SK-N-SH (cell line): ENCODE measurements at places on chromosomes 1 and 21.

DNA sequence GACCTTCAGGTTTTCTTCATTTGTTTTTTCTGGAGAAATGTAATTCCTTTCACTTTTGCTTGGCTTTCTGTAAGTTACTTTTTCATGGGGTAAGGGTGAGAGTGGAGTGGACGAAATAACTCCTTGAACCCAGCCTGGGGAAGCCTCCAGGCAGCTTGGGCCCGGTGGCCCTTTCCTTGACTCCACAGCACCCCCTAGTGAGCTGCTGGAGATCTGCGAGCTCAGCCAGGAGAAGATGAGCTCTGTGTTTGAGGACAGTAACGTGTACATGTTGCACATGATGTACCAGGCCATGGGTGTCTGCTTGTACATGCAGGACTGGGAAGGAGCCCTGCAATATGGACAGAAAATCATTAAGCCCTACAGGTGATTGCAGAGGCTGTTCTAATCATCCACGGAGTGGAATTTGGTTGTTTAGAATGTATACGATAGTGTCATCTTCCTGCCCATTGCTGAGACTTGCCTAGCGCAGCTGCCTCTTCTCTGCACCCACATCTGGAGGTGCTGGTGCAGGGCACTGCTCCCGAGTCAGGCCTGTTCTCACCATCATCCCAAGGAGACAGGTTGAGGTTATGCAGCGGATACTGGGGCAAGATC is 51.0 kb downstream of the SMYD2 start:
- peak; percentile 72 for DNase-seq

- DNase-seq: no peak
Measured at GRCh38 chr1:78553859-78554258, 63.1 kb downstream of the PTGFR start.

- peak; percentile 34 for DNase-seq
Measured at GRCh38 chr1:20787840-20788795, 1.0 kb upstream of the HP1BP3 start.

DNA sequence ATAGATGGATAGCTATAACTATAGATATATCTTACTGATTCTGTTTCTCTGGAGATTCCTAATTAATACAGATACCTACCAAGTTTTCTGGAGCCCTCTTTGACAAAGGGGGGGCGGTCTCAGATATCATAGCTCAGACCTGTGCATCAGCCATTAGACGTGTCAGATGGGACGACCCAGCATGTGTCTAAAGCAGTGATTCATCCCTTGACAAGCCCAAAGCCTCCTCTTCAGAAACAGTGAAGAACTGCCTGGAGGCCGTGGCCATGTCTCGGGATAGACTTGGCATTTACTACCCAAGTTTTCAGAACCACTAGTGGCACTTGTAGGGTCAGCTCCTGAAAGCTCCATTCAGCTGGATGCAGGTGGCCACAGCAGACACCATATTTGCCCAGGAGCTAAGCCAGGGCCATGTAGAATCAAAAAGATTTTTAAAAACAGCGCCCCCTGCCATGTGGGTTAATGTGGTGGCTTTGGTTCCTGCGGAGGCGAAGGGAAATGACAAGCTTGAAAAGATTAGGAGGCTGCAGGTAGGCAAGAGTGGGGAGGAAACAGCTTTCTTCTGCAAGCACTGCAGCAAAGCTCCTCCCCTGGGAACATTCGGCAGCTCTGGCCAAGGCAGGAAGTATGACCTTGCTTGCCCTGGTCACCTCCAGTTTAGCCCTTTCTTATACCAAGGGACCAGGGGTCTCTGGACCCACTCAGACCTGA is 82.2 kb downstream of the FBXO2 start:
- DNase-seq: no peak

DNA sequence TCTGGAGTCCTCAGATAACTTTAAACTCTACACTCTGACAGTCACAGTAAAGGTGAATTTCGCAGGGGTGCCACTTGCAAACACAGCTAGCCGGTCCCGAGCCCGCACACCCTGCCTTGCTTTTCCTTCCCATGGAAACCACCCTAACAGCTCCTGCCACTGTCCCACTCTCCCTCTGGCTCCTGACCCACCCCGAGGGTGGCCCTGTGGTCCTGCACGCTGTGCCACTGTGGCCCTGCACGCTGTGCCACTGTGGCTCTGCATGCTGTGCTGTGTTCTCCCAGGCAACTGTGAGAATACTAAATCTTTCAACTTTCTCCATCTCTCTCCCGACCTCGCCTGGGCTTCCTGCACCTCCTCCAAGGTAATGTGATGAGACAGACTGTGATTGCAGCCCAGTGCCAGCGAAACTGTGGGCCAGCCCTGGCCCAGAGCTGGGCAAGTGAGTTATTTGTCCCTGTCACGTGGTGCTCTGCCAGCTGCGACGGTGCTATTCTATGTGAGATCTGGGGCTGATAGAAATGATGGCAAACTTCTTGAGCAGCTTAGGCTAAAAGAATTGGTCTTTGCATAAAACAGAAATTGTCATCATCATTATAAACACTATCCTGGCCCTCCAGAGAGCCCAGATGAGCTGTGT is 63.4 kb upstream of the TARBP1 start:
- DNase-seq: no peak

GRCh38 chr1:162756523-162756922 is 34.0 kb upstream of the HSD17B7 start:
- DNase-seq: no peak
